Dermis lymphatic vessel endothelial cell (primary cell): ENCODE measurements at places on chromosomes 2 and 18. TPM values are rescaled to one million over a fixed set of nuclear protein-coding genes. Genes with fewer than 3 reads are reported as not detected.

Gene AGXT
- not detected in 2 replicates for total RNA-seq

Gene HOXD10
- total RNA-seq, result 8.2 and 32.9 TPM in 2 replicates

Gene IL1RL1
- under 0.01 and 0.09 TPM in 2 replicates for total RNA-seq

Gene CHRNA1
- 0.76 TPM in 1 of 2 replicates, not detected in the other for total RNA-seq
